ENCODE measurements at places on chromosomes 1 and 21. TPM values are rescaled to one million over a fixed set of nuclear protein-coding genes. Genes with fewer than 3 reads are reported as not detected.
A peak's percentile ranks its signal among the peaks of the same experiment; 100 is the strongest.

The WNT4 gene
- 26.4 TPM for total RNA-seq

The MEGF6 gene
- 61.7 TPM for total RNA-seq

The IL23R gene
- not detected for total RNA-seq

The GSTM1 gene
- 6.6 TPM for total RNA-seq

DNA sequence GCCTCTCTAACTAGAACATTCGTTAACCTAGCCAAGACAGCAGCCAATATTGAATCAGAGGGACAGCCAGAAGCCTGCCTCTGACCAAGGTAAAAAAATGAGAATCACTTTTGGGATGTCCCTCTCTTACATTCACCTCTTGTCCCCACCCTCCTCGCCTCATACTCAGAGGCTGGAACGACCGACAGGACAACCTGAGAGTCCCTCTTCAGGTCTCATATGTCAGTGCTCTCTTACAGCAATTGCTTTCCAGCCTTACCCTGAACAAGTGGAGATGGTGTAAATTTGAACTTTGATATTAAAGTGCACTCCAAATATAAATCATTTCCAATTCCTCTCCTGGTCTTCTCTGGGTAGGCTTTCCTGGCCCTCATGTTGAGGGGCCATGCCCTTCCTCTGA lies 327.5 kb downstream of the KCTD3 start:
- no peak overlapping the region for H3K4me3 ChIP-seq
- H3K4me1 ChIP-seq = no peaks in the 10 kb centered on the region
- peaks cover 17% of the 10 kb centered on the region for H3K27me3 ChIP-seq
- H3K36me3 ChIP-seq = no peaks in the 10 kb centered on the region
- DNase-seq = no peak
- no peak overlapping the region for H3K27ac ChIP-seq

DNA sequence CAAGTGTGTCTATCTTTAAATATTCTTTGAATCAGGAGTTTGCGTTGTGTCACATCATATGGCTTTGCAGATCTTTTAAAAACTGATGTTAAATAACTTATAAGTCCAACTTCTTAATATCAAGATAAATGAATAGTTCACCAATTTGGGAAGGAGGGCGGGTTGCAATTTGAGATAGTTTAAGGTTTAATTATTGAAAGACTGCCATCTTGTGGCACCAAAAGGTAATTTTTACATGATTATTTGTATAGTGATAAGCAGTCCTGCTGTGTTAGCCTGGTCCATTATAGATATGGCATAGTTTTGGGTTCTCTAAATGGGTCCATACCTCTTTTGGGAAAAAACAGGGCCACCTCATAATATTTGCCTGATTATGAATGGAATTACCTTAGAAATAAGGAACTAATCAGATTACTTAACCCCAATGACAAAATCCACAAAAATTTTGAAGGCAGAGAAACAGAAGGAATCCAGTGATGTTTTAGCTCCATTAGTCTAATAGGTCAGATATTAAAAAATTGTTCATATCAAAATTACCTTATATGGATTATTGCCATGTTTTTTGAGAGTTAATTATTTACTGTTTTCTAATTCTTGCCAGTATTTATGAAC lies 64.3 kb downstream of the PRKAA2 start:
- H3K27me3 ChIP-seq = no peaks in the 10 kb centered on the region
- peaks cover 24% of the 10 kb centered on the region for H3K36me3 ChIP-seq
- peaks cover 11% of the 10 kb centered on the region for H3K4me1 ChIP-seq
- H3K27ac ChIP-seq = no peak overlapping the region
- H3K4me3 ChIP-seq = peak overlapping the region; percentile 32

DNA sequence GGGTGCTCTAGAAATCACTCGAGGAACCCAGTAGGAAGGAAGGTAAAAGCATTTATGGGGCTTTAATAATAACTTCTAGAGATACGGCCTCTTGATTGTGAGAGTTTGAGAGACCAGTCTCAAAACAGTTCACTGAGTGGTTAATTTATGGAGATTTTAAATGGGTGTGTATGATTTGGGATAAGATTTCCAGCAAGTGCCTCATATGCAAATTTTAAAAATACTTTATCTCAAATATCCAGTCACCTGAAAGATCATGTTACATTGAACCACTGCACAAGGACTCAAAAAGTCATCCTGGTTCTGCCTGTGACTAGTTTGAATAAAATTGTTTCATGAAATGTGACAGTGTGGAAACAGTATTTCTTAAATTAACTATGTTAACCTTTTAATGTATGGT lies 64.5 kb downstream of the HUNK start:
- no peak overlapping the region for H3K4me3 ChIP-seq
- DNase-seq = no peak
- H3K36me3 ChIP-seq = peaks cover 39% of the 10 kb centered on the region
- H3K27ac ChIP-seq = no peak overlapping the region
- H3K27me3 ChIP-seq = no peaks in the 10 kb centered on the region

- H3K4me3 ChIP-seq = no peak overlapping the region
- H3K4me1 ChIP-seq = peaks cover 16% of the 10 kb centered on the region
- DNase-seq = no peak
- no peaks in the 10 kb centered on the region for H3K27me3 ChIP-seq
These were observed 15.9 kb downstream of the SLC27A3 start for GRCh38 chr1:153790966-153791647.

DNA sequence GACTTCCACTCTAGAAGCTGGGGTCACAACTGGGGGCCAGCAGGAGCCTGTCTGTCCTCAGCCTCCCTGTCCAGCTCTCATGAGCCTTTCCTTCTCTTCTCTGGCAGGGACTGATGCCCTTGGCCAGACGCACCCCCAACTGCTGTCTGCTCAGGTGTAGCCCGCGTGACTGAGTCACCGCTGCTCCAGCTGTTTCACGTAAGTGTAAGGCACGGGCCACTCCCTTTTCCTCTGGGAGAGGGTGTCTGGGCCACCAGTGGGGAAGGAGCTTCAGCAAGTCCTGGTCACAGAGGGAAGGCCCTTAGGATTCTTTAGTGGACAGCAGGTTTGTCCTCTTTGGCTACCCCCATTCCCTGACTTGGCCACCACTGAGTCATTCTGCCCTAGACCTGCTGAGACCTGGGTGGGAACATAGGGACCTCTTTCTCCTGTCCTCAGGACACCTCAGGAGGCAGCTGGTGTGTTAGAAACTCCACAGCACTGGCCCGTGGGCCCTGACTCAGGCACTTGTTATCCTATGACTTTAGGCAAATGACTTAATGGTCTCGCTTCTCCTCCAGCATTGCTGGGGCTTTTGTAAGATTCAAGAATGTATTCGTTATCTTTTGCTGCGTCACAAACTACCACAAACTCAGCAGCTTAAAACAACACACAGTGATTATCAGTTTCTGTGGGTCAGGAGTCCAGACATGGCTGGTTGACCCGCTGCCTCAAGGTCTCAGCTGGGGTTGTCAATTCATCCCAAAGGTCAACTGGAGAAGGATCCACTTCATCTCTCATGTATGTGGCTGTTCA lies 64.8 kb downstream of the FAM163A start:
- H3K36me3 ChIP-seq = no peaks in the 10 kb centered on the region
- peaks cover 12% of the 10 kb centered on the region for H3K4me1 ChIP-seq
- peaks cover 21% of the 10 kb centered on the region for H3K27me3 ChIP-seq
- peak overlapping the region; percentile 13 for H3K27ac ChIP-seq
- H3K4me3 ChIP-seq = no peak overlapping the region
